ENCODE measurements at places on chromosomes 5 and 9.

- DNase-seq = no peak
Observed at GRCh38 chr5:41246376-41246775, 33.0 kb upstream of the C6 start.

DNA sequence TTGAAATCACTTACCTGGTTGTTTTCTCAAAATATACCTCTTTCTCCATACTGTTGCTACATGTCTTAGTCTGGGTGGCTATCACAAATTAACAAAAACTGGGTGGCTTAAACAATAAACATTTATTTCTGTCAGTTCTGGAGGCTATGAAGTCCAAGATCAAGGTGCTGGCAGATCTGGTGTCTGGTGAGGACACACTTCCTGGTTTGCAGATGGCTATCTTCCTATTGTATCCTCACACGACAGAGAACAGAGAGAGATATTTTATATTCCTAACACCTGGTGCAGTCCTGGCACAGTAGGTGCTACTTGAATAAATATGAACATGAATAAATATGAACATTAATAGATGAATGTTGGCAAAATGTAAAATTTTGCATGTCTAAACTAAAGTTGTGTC, 164.3 kb upstream of the ACOT12 start:
- no peak for DNase-seq

DNA sequence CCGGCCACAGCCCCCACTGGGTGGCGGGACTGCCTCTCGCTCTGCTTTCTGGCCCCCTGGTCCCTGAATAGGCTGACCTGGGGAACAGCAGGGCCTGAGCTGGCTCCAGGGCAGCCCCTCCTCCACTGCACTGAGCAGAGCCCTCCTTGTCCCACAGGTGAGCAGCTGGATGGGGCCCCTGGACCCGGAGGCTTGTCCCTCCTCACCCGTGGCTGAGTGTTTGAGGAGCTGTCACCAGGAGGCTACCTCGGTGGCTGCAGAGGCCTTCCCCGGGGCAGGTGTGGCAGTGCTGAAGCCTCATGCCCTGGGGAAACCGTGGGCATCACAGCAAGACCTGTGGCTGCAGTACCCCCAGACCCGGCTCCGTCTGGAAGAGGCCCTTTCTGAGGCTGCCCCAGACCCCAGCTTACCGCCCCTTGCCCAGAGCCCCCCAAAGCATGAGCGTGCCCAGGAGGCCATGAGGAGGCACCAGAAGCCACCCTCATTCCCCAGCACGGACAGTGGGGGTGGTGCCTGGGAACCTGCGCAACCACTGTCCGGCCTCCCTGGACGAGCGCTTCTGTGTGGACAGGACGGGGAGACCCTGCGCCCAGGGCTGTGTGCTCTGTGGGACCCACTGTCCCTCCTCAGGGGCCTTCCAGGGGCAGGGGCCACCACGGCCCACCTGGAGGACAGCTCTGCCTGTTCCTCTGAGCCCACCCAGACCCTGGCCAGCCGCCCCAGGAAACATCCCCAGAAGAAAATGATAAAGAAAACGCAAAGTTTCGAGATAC, 28.5 kb upstream of the LRRC14B start:
- no peak for DNase-seq

- DNase-seq = no peak
Observed at GRCh38 chr5:93359296-93359959, 221.6 kb downstream of the NR2F1-AS1 start.

DNA sequence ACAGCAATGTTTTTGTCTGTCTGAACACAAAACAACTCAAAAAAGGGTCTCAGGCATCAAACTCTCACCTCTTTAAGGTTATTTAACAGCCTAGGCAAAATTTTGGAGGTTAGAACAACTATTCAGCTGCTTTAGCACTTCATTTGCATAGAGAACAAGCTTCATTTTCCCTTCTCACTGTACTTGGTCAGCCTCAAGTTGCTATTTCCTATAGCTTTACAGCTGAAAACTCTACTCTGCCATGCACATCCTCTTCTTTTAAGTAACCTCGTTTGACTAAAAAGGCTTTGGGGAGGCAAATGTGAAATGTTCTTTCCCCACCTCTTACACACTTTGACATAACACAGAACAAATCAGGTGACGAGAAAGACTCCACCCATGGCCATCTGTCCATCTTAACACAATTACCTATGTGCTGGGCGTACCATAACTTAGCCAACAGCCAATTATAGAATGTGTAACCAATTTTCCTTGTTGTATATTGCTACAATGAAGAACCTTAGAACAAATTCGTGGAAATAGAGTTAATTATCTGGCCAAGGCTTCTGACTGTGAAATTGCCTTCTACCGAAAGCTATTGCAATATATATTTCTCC, 195.7 kb downstream of the DCP2 start:
- no peak for DNase-seq

- no peak for DNase-seq
Observed at GRCh38 chr9:93909242-93909616, 45.9 kb downstream of the BARX1 start.

DNA sequence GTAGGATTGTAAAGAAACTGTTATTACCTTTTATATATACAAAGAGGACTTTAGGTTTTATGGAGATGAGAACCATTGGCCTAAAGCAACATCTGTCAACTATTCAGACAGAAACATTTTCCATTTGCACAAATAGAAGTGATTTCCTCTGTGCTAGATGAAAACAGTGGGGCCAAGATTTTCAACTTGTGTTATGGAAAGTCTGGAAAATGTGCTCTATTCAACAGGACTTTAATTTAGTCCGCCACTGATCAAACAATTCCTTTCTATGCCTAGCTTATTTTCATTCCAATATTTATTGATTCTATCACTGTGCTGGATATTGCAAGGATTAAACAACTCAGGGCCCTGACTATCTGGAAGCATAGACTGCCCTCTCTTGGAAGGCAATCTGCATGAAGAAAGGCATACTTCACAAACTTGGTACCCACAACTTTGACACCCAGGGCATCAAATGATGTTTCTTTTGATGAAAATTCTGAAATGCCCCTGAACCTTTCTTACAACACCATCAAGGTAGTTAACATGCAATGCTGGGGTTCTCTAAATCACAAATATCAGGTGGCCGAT, 126.6 kb upstream of the HMHB1 start:
- no peak for DNase-seq

GRCh38 chr5:65672796-65673195, 48.0 kb downstream of the SHLD3 start:
- no peak for DNase-seq

- no peak for DNase-seq
Observed at GRCh38 chr9:34759432-34760134, 49.6 kb upstream of the CCL21 start.

DNA sequence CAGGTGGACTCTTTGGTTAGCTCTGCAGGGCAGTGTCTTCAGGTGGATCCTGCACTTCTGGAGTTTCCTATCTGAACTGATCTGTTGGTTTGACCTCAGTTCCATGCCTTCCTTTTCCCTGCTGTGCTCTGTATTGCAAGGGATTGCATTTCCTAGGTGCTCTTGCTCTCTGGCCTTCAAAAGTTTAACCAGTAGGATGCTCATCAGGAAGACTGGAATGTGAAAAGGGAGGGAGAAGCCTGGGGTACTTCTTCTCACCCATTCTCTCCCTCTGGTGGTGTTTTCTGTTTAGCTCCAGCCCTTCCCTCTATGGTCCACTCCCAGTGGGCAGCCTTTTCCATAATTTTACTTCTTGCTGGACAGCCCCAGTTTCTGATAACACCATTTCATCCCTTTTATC, 78.5 kb downstream of the ZNF618 start:
- no peak for DNase-seq

DNA sequence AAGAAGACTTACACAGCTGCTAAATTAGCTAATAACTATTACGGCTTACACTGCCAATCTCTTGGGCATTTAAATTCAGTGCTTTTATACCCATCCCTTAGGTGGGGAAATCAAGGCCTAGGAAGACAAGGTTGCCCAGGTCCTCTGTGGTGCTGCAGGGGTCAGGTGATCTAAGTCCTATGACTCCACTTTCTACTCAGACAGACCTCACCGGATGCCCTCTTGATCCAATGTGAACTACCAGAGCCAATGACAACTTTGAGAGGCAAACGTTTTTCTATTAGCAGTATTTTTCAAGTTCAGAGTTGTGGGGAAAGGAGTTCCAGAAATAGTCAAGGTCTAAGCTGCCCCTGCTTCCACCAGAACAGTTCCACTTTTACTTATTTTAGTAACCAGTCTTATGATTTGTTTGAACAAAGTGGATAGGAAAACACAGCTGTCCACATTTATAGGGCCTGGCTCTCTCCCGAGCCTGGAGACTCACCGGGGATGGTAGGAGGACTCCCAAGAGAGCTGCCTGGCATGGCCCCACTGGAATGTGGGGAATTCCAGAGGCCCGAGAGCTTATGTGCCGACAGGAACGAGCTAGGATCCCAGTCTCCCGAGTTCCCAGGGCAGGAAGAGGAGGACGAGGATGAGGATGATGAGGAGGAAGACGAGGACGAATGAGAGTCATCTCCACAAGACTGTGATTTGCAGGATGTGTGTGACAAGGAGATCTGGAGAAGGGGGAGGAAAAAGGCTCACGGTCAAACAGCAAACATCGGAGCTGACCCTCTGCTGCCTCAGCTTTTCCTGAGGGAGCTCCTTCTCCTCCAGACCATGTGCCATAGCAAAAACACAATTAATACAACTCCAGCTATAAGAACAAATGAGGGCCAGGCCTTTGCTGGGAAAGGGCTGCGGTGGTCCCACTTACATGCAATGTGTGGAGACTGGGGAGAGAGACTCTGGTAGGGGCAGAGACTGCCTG, 16.7 kb downstream of the FAM193B start:
- DNase-seq = no peak

DNA sequence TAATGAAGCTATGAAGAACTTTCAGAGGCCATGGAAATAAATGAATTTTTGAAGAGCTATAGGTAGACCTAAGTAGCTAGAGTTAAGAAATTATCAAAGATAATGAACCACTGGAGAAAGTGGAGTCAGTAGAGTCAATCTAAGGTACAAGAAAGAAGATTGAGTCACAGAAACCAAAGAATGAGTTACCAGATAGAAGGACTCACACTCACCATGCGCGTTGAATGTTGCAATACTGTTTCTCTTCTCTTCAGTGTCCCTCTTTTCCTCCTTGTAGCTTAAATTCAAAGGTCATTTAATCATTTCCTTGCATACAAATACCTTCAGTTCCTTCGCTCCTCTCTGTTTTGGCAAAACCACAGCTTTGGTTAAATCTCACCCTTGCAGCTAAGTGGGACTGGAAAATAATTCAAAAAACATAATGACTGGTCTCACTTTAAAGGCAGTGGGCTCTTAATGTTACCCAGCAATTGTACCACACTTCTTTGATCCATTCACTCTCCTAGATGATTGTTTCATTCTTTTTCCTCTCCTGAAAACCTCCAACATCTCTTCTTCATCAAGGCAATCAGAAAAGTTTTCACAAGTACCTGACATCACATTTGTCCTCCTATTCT, 58.3 kb downstream of the NIPBL start:
- DNase-seq = no peak

DNA sequence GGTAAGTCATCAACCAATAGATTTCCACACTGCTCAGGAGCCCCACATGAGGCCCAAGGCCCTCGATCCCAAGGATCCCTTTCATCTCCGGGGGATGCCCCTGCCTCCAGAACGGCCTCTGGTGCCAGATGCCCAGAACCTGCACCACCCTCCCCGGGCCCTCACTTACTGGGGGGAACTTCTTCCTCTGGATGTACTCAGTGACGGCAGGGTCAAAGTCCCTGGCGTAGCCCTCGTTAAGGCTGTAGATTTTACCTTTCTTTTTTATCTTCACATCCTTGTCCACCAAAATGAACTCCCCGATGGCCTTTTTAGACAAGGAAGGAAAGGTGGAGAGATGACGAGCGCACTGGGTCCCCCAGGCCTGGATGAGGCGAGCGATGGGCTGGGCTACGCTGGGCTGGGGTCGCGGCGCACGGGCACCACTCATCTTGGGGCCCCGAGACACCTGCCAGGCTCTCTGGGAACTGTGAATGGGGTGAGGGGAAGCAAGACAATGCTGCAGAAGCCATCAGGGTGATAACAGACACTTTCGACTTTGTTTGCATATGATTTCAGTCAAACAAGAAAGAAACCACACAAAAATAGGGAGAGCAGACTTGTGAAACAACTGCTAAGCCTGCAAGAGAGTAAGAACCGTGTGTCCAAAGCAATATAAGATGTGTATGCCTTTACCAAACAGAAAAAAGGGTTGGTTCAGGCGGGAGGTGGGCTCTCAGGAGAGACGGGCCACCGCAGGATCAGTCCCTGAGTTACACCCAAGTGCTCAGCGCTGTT, 13.2 kb upstream of the FBP2 start:
- DNase-seq = no peak

GRCh38 chr5:88813805-88814575, 69.0 kb downstream of the MEF2C start:
- DNase-seq = no peak

DNA sequence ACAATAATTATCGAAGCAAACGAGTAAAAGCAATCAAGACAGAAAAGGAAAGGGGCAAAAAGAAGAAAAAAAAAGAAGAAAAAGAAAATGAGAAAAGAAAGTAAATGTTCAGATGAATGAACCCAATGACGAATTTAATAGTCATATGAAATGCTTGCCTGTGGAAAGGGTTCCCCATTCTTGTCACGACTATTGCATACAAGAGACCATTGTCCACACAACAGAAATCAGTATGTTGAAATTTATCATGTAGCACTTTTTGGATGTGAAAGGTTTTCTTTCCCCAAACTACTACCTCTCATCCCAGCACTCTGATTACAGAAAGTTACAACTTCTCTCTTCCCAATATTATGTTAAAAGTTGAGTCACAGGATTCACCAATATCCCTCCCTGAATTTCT, 162.4 kb downstream of the ZDHHC21 start:
- no peak for DNase-seq

DNA sequence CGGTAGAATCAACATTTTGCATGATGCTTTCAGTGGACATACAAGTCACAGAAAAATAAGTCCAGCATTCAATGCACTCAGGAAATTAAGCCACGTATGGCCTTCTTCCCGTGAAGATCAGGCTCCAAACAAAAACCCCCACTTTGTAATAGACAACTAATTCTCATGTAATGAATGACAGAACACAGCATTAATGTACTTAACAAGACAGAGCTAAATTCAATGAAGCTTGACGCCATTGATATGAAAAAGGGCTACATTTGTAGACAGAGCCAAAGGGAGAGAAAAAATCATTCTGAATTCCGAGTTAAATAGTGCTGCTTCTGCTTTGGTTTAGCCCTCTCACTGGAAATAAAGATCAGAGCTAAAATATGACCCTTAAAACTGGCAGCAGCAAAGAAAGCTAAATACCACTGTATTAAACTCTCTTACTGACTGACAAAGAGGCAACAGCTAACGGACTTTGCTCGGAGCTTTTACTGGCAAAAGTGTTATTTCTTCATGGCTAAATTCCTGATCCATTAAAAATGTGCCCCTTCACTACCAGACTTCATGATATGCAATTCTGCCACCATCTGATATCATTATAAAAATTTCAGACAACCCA, 250.5 kb downstream of the BNC2 start:
- DNase-seq = no peak

GRCh38 chr9:21961569-21961968, 32.6 kb downstream of the CDKN2A start:
- no peak for DNase-seq

DNA sequence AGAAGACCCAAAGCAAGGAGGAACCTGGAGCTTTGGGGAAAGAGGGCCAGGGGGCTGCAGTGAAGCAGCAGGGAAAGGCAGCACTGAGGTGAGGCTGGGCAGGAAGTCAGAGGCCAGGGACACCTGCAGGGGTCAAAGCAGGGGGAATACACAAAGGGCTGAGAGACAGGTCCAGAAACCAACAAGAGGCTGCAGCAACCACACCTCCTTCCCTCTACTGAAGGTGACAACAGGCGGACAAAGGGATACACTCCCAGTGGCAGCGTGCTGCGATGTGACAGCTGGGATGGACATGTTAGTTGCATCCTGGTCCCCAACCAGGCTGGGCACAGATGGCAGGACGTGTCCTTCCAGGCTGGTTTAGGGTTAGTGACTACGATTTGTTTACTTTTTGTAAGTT, 12.6 kb downstream of the CFAP77 start:
- DNase-seq = no peak

All from stimulated activated CD8-positive, alpha-beta memory T cell treated with anti-CD3 and anti-CD28 coated beads, Interleukin-7, amount 100 ng/mL, for 24 hours (primary cell).